ENCODE measurements at places on chromosomes 11 and 22.
A peak's percentile ranks its signal among the peaks of the same experiment; 100 is the strongest.

DNA sequence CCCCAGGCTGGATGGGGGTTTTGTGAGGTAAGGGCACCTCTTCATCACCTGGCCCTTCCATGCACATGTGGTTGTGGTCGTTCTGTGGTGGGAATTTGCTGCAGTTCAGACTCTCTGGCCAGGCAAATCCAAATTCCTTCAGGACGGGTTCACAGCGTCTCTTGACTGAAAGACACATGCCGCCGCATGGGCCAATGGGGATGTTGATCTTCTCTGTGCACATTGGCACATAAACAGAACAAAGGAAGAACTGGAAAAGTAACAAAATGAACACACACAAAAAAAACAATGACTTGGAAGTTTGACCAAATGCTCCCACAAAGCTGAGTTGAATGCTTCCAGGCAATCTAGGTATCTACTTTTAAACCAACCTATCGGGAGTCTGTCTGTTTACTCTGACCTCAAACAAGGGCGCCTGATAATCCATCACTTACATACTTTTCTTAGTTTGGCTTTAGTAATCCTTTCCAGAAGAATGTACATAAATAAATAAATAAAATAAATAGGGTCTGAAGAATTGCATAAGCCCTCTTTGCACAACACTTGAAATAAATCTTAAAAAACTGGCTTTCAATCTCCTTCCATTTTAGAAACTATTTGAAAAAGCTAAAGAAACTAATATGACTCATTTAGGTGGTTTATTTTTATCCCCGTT, 2.8 kb downstream of the FZD4 start:
- DNase-seq: no peak

- DNase-seq: no peak
Measured at GRCh38 chr11:45924036-45924915, 1.8 kb downstream of the LARGE2 start.

- no peak for DNase-seq
Measured at GRCh38 chr11:43222215-43222614, 89.6 kb upstream of the API5 start.

DNA sequence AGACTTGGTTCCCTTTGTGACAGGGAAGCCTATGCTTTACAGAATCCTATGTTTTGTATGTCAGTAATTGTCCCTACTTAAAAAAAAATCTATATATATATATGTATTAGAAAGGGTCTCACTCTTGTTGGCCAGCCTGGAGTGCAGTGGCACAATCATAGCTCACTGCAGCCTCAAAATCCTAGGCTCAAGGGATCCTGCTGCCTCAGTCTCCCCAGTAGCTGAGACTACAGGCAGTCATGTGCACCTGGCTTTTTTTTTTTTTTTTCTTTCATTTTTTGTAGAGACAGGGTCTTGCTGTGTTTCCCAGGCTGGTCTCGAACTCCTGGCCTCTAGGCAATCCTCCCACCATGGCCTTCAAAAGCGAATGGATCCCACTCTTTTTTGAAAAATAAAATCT, 2.1 kb upstream of the NEAT1 start:
- DNase-seq: no peak

GRCh38 chr11:64629796-64630562, 39.0 kb downstream of the SLC22A12 start:
- DNase-seq: no peak

GRCh38 chr22:37905534-37906363, at the start of gene MICALL1:
TSS of gene MICALL1 (plus strand) at chr22:37906297. CDS start at chr22:37906423, 126 bp downstream.
- peak; percentile 53 for DNase-seq

DNA sequence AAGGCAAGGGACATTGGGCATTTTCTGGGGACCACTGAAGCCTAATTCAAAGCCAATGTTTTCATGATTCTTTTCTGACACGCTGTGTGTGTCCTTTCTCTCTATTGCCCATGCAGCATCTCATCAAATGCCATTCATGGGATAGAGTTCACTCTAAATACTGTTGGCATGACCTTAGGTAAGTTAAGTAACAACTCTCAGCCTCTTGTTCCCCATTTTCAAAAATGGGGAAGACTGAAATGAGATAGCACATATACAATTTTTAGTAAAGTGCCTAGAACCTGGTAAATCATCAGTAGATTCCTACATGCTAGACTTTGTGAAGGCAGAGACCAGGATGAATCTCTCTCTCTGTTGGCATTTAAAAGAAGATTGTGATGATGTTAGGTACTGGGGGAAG, 12.7 kb upstream of the OR52K2 start:
- no peak for DNase-seq

- no peak for DNase-seq
Measured at GRCh38 chr11:61826930-61827570, 1.1 kb upstream of the FADS2 start.

DNA sequence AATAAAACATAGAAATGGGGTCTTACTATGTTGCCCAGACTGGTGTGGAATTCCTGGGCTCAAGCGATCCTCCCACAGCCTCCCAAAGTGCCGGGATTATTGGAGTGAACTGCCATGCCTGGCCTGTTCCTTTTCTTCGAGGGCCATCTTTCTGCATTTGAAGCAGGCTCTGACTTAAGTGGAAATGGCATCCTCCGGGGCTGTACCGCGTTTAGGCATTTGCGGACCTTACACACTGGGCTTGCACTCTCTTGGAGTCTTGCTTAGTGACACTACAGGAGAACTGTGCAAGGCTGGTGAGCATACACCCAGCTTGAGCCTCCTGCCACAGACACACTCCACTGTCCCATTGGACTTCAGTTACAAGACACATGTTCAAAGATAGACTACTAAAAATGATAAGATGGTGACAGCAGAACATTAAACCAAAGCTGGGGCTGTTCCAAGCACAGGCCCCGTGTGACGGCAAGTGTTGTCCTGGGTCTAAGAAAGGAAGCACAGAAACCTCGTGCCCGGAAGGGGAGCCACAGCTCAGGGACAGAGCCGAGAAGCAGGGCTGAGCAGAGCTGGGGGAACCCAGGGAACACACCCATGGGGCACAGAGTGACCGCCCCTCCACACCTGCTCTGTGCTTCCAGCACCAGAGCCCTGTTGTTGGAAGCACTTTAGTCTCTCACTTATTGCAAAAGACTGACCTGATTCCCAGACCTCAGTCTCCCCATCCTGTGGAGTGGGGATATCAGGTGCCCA, 59.0 kb upstream of the SHANK2 start:
- DNase-seq: no peak

- no peak for DNase-seq
Measured at GRCh38 chr22:44732017-44732561, 20.3 kb upstream of the ARHGAP8 start.

GRCh38 chr11:128867277-128867676, at the start of gene KCNJ1:
TSS of gene KCNJ1 (minus strand) at chr11:128867296. CDS start at chr11:128840243, 27,053 bp downstream.
- DNase-seq: no peak

DNA sequence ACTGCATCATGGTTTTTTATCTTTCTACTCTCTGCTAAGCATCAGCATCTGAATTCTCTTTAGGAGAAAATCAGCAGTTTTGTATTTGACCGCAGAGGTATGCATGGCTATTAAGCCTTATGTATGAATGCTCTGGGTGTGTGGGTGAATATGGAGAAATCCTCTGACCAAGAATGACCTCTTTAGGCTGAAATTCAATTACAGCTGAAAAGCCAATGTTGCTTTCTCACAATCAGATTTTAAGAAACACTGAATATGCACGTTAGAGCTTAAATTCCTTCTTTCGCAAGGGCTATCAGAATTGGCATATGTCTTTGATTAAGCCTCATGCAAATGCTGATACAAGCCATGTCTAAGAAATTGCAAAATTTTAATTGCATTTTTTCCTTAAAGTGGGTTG, 43.2 kb downstream of the ARHGAP42 start:
- DNase-seq: no peak

- DNase-seq: no peak
Measured at GRCh38 chr11:18352581-18352980, 30.2 kb downstream of the GTF2H1 start.

DNA sequence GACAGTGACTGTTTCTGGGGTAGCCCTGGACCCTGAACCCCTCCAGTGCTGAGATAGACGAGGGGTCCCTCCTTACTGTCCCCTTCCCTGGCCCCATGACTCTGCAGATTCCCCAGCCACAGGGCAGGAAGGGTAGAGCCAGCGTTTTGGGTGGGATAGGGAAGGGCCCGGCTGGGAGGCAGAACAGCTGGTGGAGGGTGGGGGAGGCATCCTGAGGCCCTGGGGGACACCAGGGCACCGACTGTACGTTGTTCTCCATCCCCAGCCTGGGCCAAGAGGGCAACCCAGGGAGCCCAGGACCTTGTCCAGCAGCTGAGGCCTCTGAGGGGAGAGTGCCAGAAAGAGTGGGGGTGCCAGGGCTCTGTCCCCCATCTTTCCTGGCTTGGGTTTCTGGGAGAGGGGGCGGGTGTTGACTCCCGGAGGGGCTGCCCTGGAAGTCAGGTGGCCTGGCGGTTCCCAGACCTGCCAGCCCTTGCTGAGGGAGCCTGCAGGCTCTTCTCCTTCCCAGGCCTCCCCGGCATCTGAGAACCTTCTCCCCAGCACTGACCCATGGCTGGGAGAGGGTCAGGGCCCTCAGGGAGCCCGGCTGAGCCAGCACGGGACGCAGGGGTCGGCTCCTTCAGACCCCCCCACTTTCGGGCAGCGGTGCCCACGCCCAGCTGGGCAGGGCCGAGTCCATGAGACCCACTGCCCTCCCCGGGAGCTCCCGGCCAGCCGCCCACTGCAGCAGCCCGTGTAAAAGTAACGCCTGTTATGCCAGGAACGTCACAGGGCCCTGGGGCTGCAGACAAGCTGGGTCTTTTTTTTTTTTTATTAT, 30.3 kb downstream of the IGF2 start:
- no peak for DNase-seq

DNA sequence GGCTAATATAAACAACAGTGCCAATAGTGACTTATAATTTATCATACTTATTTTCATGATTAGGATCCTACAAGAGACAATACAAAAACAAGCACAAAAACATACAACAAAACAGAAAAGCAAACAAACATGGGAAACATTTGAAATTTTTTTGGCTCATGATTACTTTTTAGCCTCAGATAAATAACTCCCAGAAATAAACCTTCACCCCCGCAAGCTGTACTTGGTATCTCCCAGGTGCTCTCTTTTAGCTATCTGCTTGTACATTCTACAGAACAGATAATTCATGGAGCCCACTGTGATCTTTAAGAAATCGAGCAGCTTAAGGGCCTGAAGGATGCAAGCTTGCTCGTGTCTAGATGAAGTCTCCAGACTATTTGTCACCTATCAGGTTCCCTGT, 883 bp downstream of the NXPE4 start:
- DNase-seq: no peak

- no peak for DNase-seq
Measured at GRCh38 chr11:66056501-66056900, 4.3 kb downstream of the SF3B2 start.

DNA sequence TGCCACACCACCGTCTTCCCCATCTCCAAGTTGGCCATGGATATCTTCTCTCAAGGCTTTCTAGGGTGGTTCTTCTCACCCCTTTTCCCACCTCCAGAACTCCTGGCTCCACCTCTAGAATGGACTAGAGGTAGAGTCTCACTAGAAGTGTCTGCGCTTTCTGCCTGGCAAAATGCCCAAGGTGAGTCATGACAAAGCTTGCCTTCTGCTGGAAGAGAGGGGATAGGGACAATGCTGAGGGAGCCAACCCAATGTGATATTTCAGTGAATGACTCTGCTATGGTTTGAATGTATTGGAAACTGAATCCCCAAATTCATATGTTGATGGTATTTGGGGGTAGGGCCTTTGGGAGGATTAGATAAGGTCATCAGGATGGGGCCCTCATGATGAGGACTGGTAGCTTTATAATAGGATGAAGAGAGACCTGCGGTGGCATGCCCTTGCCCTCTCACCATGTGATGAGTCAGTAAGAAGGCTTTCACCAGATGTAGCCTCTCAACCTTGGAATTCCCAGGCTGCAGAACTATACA, 4.1 kb upstream of the CD82 start:
- no peak for DNase-seq
